ENCODE measurements at places on chromosomes 11 and 22.
A peak's percentile ranks its signal among the peaks of the same experiment; 100 is the strongest.

- DNase-seq: no peak
These were observed 258.7 kb upstream of the CCDC90B start for GRCh38 chr11:83544846-83545245.

GRCh38 chr11:122202951-122203456 lies 87.0 kb upstream of the BLID start:
- no peak for DNase-seq

DNA sequence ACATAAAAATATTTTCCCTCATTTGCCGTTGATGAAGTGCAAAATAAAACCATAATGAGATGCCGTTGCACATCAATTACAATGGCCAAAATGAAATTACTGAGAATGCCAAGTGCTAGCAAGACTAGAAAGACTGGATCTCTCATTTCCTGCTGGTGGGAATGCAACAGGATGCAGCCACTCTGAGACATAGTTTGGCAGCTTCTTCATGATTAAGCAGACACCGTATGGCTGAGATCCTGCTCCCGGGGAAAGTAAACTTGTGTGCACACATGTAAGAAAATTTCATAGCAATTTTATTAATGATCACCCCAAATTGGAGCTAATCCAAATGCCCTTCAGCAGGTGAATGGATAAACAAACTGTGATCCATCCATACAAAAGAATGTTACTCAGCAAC lies 1013.2 kb downstream of the TBC1D22A start:
- no peak for DNase-seq

GRCh38 chr11:28701760-28702449 lies 593.7 kb downstream of the METTL15 start:
- DNase-seq: no peak

GRCh38 chr11:66543263-66544107 lies 2.4 kb downstream of the ZDHHC24 start:
- DNase-seq: peak; percentile 51

GRCh38 chr22:49449377-49449776 lies 378.3 kb downstream of the BRD1 start:
- DNase-seq: no peak

- no peak for DNase-seq
These were observed 440.1 kb upstream of the CCDC90B start for GRCh38 chr11:83726316-83726715.

DNA sequence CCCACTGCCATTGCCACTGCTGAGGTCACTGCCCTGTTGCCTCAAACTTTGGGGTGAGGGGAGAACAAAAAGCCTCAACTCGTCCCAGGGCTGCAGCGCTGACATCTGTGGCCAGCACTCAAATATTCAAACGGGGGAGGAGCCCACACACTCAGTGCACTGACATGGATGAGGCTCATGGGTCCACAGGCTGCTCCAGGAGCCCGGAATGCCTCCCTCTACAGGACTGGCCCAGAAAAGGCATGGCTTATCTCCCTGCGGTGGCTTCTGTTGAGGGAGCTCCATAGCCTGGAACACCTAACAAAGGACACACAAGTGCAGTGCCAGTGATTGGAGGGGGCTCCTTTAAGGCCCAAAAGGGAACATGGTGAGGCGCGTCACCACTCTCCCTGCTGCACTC lies 341.1 kb upstream of the LUZP2 start:
- DNase-seq: no peak

GRCh38 chr11:91967026-91967690 lies 257.5 kb upstream of the FAT3 start:
- no peak for DNase-seq

DNA sequence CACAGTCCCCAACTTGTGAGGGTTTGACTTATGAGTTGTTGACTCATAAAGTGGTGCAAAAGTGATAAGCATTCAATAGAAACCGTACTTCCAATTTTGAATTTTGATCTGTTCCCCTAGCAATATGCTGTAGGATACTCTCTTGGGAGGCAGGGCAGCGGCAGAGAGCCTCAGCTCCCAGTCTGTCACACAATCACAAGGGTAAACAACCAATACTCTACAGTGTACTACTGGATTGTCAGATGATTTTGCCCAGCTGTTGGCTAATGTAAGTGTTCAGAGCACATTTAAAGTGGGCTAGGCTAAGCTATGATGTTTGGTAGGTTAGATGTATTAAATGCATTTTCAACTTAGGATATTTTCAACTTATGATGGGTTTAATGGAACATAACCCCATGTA lies 13.7 kb upstream of the NXPE2 start:
- DNase-seq: no peak

- DNase-seq: no peak
These were observed 20.9 kb downstream of the TSKU start for GRCh38 chr11:76803811-76804600.

DNA sequence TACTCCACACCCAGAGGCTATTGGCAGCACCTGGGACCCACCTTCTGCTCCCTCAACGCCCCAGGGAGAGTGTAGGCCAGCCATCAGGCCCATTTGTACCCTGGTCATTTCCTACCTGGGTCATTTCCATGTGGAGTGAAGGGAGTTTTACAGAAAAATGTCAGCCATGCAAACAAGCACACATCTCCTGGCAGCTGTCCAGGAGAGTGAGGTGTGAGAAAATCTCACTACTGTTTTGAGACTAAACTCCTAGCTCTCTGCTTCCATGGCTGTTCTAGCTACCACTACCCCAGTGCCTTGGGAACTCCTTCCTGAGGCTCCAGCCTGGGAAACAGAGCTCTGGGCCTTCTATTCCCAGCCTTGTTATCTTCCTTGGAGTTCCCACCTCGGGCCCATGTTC lies 2.8 kb upstream of the TMPRSS13 start:
- peak; percentile 25 for DNase-seq

- no peak for DNase-seq
These were observed 33.0 kb downstream of the SLC17A6 start for GRCh38 chr11:22371160-22371559.

- no peak for DNase-seq
These were observed 16.8 kb downstream of the RCN1 start for GRCh38 chr11:32107647-32108046.

- no peak for DNase-seq
These were observed 11.0 kb upstream of the TMEM121B start for GRCh38 chr22:17132112-17132511.

DNA sequence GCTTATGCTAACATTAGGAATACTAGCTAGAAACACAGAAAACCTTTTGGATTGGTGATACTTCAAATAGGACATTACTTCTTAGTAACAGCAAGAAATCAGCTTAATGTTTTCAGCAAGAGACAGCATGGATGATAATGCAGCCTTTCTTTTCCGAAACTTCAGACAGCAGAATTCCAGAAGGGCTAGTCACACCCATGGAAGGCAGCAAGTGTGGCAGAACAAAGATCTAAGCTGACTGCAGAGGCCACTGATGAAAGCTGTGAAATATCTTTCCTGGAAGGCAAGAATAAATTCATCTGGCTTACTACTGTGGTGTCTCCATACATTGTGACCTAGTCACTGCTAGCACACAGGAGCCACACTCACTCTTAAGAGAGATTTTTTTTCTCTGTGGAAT lies 100.3 kb downstream of the CCDC83 start:
- no peak for DNase-seq

- DNase-seq: no peak
These were observed 262.8 kb downstream of the BRD1 start for GRCh38 chr22:49564666-49565515.

GRCh38 chr11:38163526-38163925 lies 1565.5 kb upstream of the RAG2 start:
- DNase-seq: no peak

DNA sequence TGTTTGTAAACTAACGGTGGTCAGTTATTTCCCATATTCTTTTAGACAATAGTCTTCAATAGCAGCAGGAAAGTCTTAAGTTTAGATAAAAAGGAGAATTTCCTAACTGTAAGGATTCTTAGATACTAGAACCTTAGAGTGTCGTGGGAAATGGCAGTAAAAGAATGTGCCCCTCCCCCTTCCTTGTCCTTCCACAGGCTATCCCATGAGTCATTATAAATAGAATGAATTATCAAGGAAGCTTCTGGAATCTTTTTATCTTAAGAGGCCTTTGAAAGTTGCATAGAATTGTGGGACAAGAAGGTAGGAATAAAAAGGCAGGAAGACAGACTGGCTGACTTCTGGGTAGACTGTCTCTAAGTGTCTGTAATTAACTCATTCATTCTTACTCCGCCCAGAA lies 165.2 kb upstream of the TBCEL start:
- DNase-seq: no peak

- no peak for DNase-seq
These were observed 91.9 kb downstream of the CTTN start for GRCh38 chr11:70490208-70490607.

DNA sequence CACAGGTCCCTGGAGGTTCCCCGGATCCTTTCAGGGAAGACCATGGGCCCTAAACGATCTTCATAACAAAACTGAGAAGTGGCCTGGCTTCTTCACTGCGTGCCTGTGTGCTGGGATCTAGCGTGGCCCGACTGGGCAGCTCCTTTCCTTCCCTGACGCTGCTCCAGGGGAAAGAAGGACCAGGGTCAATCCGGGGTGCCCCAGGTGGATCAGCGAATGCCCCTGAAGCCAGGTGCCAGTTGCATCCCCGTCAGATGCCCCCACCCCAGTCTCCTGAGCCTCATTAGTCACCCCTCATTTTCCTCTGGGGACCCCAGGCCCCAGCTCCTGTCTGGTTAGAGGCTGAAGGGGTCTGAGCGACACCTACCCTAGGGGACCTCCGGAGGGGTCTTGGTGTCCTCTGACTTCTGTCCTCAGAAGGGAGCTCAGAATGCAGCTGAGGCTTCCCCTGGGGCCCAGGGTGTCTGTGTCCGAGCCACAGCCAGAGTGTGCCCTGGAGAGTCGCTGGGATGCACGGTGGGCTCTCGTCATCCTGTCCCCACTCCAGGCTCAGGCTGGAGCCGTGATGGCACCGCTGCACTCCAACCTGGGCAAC lies 18.7 kb upstream of the MUC6 start:
- DNase-seq: no peak

DNA sequence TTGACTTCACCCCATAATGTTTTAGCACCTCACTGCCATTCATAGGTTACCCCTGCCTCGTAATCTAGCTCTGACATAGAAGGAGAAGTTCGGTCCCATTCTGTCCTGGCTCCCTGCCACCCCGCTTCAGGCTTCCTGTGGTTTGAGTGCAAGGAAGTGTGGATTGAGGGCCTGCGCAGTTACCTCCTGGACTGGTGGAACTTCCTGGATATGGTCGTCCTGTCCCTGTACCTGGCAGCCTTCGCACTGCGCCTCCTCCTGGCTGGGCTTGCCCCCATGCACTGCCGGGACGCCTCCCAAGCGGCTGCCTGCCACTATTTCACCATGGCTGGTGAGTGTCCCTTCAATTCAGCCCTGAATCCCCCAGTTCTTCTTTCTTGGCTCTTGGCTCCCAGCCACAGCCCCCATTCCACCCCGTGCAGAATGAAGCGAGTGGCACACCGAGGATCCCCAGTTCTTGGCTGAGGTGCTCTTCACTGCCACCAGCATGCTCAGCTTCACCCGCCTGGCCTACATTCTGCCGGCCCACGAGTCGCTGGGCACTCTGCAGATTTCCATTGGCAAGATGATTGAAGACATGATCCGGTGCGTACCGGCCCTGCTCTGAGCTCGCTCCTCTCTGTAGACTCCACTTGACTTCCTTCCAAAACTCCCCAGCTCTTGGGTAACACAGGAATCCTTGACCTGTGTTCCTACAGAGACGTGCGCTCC lies 15.4 kb downstream of the ART5 start:
- DNase-seq: no peak

DNA sequence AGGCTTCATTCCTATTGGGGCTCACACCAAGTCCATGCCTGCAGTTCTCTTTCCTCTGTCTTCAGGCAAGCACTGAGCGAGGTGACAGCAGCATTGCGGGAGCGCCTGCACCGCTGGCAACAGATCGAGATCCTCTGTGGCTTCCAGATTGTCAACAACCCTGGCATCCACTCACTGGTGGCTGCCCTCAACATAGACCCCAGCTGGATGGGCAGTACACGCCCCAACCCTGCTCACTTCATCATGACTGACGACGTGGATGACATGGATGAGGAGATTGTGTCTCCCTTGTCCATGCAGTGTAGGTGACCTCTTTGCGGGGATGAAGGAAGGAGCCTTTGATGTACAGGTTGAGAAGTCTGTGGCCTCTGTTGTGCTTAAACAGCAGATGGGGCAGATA lies 11.4 kb upstream of the RRM1 start:
- DNase-seq: no peak

DNA sequence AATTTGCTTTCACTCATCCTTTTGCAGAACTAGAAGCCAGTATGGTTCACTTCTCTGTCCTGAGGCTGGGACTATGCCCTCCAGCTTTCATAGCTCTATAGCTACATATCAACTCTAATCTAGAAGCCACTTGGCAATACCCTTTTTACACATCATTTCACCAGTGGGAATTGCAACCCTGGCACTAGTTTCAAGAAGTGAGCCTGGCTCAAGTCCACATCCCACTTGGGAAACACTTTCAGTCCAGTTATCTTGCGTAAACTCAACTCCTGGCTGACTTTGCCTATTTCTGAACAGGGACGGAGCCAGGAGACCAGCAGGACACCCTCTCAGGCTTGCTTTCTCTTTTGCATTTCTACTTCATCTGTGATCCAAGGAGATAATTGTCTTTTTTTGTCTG lies 19.9 kb upstream of the FAT3 start:
- no peak for DNase-seq

DNA sequence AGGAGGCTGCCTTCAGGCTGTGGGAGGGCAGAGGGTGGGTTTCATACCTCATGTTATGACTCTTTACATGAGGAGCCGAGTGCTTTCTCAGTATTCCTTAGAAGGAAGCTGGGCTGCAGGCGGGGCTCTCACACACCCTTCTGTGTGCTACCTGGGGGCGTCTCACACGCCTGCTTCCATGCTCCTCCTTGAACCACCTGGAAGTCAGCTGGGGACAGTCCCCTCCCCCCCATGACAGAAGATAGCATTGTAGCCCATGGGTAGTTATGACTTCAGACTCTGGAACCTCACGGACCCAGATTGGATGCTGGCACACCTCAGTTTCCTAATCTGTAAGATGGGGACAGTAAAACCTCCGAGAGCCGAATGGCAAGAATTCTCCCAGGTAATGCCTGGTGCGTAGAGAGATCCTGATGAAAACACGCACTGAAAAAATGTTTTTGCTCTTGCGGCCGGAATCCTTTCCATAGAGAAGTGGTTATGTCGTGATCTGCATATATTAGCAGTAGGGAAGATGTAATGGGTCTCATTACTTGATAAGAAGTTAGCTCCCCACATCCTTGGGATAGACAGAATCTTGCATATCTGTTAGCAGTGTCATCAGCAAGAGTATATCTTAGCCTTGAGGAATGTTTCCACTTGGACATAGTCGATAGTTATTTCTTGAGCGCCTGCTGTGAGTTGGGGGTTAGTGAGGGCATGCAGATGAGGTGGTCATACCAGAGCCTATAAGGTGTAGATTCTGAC lies 4.9 kb downstream of the DAGLA start:
- DNase-seq: no peak
